Activated naive CD4-positive, alpha-beta T cell (primary cell): ENCODE measurements at places on chromosomes 7 and 10.

DNA sequence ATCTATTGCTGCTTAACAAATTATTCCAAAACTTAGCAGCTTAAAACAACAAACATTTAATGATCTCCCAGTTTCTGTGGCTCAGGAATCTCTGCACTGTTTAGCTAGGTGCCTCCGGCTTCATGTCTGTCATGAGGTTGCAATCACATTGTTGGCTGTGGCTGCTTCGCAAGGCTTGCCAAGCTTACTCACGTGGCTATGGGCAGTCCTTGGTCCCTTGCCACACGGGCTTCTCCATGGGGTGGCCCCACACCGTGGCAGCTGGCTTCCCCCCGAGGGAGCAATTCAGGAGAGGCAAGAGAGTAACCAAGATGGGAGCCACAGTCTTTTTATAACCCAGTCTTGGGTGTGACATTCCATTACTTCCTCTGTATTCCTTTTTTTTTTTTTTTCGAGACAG is 67.4 kb downstream of the NEURL1 start:
- no peak for DNase-seq

GRCh38 chr7:151195616-151196450 is 8.8 kb upstream of the ASB10 start:
- no peak for DNase-seq

DNA sequence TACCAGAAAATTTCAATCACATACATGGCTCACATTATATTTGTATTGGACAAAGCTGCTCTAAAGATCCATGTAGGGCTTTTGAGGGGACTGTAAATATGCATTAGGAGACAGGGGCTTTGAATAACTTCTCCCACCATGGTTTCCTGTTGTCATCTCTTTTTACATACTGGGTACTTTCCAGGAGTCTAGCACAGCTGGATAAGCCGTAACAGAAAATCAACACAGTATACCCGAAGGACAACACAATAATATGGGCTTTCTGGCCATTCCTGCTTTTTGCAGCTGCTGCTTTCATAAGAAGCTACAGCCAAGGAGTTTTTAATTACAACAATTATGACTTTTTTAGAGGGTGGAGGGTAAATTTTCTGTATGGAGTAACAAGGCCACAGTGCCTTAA is 63.4 kb upstream of the SRPK2 start:
- DNase-seq: no peak

- DNase-seq: no peak
Observed at GRCh38 chr7:30727061-30727945, 24.6 kb upstream of the INMT start.

GRCh38 chr7:45684910-45685618 is 110.9 kb downstream of the ADCY1 start:
- no peak for DNase-seq

DNA sequence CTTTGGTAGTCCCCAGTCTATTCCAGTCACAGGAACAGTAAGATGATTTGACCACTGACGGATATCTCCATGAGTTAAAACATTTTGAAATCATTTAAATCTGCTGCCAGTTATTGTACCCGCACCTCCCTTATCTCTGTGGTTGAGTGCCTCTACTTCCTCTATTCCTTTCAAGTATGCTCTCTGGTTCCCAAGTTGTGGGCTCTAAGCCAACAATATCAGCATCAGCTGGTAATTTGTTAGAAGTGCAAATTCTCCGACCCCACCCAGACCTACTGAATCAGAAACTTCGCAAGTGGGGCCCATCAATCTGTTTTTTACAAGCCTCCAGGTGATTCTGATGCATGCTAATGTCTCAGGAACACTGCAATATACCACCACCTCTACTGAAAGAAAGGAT is 235.5 kb downstream of the CCSER2 start:
- no peak for DNase-seq

DNA sequence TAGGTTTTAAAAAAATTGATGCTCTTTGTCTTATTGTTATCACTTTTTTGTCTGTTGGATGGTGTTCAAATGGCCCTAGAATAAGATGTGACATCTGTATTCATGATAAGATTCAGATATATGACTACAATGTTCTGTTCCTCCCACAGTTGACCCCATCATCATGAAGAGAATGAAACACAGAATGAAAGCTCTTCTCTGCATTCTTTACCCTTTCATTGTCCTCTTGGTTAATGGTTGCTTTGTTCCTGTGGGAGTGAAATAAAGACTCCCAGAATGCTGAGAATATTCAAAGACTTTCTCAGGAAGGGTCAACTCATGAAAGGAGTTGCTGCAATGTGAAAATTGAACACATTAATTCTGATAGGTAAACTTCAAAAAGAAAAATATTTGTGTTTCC is 1015.8 kb downstream of the SORCS3 start:
- DNase-seq: no peak

DNA sequence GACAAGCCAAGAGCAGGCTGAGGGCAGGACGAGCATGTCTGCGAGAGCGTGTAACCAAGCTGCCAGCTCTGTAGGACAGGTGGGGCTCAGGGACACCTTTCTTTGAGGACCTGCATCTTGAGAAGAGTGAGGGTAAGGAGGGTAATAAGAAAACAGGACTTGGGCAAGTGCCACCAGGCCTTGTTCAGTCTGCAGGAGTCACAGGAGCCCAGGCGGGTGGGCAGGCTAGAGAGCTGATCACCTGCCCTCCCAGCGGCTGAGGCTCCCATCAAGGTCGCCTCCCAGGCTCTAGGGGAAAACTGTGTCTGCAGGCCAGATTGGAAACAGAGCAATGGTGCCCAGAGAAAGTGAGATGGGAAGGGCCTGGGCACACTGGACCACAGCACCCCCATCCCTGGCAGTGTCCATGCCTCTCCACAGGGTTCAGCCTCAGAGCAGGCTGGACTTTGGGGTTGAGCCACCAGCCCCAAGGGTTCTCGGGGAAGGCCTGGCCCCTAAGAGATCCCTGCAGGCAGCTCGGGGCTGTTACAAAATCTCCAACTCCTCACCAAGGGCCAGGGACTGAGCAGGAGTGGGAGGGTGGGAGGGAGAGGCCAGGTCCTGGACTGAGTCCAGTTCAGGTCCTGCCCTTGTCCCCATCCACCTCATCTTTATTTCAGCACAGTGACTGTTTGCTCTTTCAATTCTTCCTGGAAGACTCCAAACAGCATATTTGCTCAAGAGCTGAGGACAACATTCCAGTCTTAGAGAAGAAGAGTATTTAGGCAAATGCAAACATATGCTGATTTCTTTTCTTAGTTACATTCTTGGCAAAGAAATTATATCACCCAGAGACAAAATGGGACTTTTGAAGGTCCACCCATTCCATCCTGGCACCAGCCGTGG is 161.9 kb downstream of the GRID1 start:
- DNase-seq: no peak

- no peak for DNase-seq
Observed at GRCh38 chr10:729213-729612, 39.7 kb upstream of the DIP2C start.

DNA sequence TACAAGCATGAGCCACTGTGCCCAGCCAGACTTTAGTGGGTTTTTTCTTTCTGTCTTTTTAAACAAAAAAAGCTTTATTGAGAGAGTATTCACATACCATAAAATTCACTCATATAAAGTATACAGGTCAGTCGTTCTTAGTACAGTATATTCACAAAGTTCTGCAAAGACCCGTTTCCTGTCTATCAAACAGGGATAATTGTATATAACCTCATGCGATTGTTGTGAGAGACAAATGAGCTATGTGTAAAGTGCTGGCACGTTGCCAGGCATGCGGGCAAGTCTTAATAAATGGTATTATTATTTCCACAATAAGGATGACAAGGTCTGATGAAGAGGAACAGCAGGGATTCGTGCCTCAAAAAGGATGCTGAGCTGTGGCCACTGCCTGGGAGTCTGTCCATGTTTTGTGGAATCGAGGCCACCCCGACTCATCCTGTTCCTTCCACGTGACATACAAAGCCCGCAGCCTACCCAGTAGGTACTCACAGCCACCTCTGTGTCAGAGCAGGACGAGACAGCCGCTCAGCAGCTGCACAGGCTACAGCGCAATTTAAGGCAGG is 51.6 kb downstream of the SMKR1 start:
- no peak for DNase-seq

DNA sequence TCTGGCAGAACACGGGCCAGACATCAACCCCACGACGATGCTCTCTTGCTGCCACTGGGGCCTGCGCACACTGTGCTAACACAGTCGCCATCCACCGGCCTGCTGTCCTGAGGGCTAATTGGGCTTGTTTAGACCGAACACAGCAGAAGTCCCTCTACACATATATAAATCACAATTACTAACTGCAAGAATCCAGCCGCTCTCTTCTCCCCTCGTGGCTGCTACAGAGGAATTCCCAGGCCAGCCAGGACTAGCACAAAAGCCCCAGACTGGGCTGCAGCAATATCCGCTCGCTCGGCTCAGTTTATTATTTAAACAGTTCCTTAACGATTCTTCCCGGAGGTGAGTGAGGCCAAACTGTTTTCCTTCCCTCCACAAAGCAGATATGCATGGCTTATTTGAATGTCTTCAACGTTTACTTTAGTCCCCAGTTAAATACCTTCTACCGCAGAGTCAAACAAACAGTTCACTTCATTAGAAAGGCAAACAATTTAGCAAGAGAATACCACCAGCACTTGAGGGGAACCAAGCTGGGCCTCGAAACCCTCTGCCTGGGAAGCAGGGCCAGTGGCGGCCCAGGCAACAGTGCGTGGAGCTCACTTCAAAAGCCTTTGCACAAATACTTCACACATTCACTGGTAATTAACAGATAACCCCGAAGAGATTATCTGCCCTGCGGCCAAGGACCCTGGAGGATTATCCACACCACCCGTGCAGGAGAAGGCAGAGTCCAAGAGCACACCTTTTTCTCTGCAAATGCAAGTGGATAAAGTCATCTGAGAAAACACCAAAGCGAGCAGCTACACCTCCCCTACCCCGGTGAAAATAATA is 145.3 kb downstream of the GLI3 start:
- no peak for DNase-seq

- DNase-seq: no peak
Observed at GRCh38 chr7:157408258-157409101, 71.7 kb downstream of the DNAJB6 start.

GRCh38 chr7:138872576-138872975 is 74.6 kb upstream of the ATP6V0A4 start:
- no peak for DNase-seq

GRCh38 chr10:29841724-29842649 is 207.2 kb upstream of the SVIL start:
- no peak for DNase-seq

DNA sequence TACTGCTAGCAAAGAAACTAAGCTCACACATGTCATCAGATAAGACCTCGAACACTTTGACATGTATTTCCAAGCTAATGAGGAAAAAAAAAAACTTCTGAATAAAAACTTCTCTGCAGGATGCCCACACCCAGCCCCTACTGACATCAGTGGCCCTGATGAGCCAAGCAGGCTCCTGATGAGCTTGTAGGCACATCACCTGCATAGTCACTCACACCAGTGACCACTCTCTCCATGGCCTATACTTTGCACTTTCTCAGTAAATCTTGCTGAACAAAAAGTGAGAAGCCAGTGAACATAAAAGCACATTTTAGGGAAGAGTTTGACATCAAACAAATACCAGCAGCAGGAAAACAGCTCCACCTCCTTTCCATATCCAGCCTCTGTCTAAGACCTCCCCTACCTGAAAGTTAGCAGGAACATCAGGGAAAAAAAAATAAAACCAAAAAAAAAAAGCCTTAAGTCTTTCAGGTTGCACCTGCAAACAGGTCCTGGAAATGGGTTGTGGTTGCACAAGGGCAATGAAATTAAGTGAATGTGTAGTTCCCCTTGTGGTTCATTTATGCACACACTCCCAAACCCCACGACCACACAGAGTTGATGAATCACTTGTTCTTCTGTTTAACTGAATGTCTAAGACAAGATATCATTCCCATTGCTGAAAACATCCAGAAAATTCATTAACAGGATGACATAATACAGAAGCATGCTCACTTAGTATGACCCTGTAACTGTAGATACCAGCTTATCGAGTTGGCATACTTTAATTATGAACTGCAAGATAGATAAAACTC is 205.2 kb upstream of the PDE1C start:
- no peak for DNase-seq

DNA sequence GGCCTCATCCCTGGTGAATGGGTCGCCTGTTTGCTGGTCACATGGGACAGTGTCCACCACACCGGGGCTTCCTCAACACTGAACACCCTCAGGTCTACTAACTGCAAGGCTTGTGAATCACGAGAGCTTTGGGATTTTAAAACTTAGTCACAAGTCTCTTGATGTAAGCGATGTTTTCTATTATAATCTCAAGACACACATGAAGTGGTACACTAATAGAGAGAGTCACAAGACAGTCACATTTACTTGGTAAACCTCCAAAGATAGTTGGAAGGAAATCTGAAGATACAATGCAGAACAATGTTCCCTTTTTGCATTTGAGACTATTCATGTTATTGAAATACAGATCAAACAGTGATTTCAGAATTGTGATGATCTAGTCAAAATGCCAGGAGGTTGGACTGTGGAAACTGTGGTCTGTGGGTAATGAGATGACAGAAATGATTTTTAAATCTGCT is 233.1 kb upstream of the KLF6 start:
- no peak for DNase-seq

DNA sequence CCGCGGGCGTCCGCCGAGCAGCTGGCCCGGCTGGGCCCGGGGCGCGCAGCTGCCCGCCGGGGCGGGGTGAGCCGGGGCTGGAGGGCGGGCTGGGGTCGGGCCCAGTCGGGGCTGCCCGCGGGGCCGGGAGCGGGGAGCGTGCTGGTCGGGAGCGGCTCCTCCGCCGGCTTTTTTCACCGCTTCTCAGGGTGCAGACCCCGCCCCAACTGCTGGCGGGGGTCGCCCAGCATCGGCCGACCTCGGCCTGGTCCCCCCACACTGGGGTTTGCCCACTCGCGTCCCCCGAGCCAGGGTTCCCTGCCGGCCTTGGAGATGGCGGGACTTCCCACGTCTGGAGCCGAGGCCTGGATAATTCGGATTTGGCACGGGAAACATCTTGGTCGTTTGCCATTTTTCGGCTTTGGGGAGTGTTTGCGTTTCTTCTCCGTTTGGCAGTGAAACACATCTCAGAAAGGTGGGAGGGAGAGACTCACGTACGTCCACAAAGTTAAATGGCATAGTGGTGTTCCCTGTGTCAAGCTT is 432 bp downstream of the TMEM248 start:
- DNase-seq: no peak

DNA sequence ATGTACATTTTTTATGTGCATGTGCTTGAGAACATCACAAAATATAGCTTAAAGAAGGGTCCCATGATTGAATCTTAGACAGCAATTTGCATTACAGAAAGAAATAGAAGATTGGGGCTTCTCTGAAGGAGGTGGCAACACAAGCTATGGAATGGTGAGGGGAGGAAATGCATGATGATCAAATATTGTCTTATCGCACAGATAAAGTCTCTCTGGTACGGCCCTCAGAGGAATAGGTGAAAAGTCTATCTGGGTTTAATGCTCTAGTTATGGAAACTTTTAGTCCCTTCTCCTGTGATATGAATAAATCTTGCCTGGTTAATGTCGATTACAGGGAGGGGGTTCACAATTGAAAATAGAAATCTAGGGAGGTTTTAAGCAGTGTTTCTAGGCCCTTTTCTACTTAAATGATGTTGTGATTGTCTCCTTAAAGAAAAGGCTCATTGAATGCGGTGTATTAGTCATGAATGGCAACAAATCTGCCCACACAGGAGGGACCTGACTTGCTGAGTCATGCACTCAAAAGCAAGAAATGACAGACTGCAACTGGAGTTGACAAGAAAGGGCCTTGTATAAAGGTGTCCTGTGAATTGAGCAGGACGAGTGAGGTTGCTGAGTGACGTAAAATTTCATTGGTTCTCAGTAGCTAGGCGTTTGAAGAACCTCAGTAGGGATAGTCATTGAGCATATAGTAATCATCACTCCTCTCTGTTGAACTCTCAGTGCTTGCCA is 133.4 kb upstream of the CSTF2T start:
- no peak for DNase-seq
